Endothelial cell of coronary artery (primary cell): ENCODE measurements at places on chromosomes 11 and 22. TPM values are rescaled to one million over a fixed set of nuclear protein-coding genes. Genes with fewer than 3 reads are reported as not detected.

Gene BDNF
- total RNA-seq = 2.7 and 16.0 TPM in 2 replicates

Gene LRP4
- total RNA-seq = 0.66 and 0.90 TPM in 2 replicates

Gene BIRC3
- total RNA-seq = 1.7 and 4.6 TPM in 2 replicates

Gene DDX25
- not detected in 2 replicates for total RNA-seq

Gene TRIM5
- 57.2 and 79.3 TPM in 2 replicates for total RNA-seq

Gene OR2AG1
- not detected in 2 replicates for total RNA-seq

Gene RFPL2
- total RNA-seq = not detected in 2 replicates

Gene CD248
- under 0.01 and 1.1 TPM in 2 replicates for total RNA-seq

Gene OR4C11
- total RNA-seq = not detected in 2 replicates

Gene MUC15
- not detected in 2 replicates for total RNA-seq

Gene OR5A1
- not detected in 2 replicates for total RNA-seq

Gene OR4D5
- not detected in 2 replicates for total RNA-seq

Gene TENM4
- under 0.01 TPM in 2 replicates for total RNA-seq

Gene OR6A2
- 0.27 and 0.38 TPM in 2 replicates for total RNA-seq

Gene DENND6B
- total RNA-seq = 0.72 and 1.5 TPM in 2 replicates
